Smooth muscle cell of trachea (primary cell): ENCODE measurements at places on chromosomes 16 and 17. TPM values are rescaled to one million over a fixed set of nuclear protein-coding genes. Genes with fewer than 3 reads are reported as not detected.

The PLK1 gene
- total RNA-seq = 4.6 and 27.1 TPM in 2 replicates

The MYCBPAP gene
- 1.5 and 2.8 TPM in 2 replicates for total RNA-seq

The ALOX15 gene
- total RNA-seq = not detected in 2 replicates

The KRTAP16-1 gene
- total RNA-seq = not detected in 2 replicates

The GEMIN4 gene
- 10.3 and 13.4 TPM in 2 replicates for total RNA-seq

The RAC3 gene
- 7.6 and 12.6 TPM in 2 replicates for total RNA-seq

The TBC1D3B gene
- 1.5 and 3.6 TPM in 2 replicates for total RNA-seq

The WFIKKN1 gene
- total RNA-seq = 0.29 and 0.50 TPM in 2 replicates

The SNAI3 gene
- total RNA-seq = 0.33 TPM in 1 of 2 replicates, not detected in the other
